Fibroblast of skin of back (primary cell): ENCODE measurements at places on chromosomes 1 and 21.

DNA sequence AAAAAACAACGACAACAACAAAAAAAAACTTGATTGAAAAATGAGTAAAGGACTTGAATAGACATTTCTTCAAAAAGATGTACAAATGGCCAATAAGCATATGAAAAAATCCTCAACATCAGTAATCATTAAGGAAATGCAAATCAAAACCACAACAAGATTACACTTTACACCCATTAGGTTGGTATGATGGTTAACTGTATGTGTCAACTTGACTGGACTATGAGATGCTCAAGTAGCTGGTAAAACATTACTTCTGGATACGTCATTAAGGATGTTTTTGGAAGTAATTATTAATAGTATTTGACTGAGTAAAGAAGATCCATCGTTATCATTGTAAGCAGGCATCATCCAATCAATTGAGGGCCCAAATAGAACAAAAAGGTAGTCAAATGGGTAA is 34.9 kb upstream of the LYPLAL1 start:
- no peak for DNase-seq

DNA sequence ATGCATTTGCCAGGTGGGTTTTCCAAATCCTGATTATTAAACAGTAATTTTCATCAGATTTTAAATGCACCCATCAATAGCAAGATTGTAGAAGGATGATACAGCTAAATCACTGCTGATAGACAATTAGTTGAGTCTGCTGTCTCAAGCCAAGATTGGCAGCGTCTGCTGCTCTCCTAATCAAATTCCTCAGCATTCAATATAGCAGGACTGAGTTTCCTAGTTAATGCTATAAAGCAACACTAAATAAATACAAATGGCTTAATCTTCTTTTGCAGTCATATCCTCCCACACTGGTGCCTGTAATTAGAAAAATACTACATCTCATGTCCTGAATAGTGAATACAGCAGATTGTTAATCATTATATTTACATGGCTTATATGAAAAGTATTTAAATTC is 1028.8 kb downstream of the ADGRL2 start:
- no peak for DNase-seq

DNA sequence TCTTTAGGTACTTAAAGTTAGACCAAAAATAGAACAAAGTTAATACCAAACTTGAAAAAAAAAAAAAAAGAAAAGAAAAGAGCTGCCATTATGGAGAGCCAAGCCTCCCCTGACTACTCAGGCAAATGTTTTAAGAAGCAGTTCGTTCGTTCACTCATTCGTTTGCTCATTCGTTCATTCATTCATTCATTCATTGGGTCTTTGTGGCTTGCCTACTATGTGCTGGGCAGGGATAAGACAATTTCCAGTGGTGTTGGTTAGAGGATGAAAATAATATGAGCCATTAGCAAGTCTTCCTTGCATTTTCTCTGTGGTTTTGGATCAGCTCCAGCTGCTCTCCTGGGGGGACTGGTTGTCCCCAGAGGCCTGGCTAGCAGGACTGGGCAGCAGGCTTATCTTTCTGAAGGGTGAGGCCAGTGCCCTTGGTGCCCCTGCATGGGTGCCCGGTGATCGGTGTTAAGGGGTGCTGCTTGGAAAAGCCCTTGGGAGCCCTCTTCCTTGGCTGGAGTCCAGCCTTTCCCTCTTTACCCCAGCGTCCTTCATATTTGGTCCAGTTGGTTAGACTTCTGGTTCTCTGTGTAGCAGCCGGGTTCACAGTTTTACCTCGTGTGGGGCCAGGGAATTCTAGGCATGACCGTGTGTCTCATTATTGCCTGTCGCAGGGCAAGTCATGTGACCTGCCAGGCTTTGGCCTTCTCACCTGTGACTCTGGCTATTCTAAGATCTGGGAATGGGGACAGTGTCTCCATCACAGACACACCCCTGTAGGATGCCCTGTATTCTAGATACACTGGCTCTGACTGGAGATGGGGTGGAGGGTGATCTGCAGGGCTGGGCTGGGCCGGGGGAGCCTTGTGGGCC is 32.8 kb downstream of the LHX4 start:
- DNase-seq, result peak; percentile 50

- DNase-seq, result peak; percentile 87
These were observed 65.2 kb upstream of the TARBP1 start for GRCh38 chr1:234544087-234544579.

DNA sequence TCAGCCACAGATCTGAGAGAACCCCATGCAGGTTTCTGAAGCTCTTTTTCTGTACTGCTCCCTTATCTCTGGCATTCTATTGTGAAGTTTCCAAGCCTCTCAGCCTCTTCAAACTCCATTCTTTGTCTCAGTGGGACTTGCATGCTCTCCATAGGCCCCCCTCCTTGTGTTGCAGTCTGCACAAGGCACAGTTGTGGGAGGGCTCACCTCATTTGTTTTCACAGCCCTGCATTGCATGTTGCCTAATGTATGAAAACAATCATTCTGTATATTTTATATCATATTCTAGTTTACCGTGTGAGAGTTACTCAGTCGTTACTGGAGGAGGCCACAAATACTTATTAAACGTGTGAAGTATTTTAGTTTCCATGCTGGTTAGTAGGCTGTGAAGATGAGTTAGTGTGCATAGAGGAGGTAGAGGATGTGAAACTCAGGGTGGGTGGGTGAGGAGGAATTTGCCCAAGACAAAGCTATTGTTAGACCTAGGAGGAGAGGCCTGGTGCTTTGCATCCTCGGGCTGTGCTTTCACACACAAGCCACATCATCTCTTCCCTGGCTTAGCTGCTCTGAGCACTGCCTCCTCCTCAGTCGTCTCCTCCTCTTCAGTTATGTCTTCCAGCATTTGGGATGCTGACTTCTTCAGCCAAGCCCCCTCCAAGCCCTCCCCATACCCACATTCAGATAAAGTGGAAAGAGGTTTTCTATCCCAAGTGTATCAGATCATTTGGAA is 7.8 kb upstream of the CHI3L2 start:
- DNase-seq, result no peak

DNA sequence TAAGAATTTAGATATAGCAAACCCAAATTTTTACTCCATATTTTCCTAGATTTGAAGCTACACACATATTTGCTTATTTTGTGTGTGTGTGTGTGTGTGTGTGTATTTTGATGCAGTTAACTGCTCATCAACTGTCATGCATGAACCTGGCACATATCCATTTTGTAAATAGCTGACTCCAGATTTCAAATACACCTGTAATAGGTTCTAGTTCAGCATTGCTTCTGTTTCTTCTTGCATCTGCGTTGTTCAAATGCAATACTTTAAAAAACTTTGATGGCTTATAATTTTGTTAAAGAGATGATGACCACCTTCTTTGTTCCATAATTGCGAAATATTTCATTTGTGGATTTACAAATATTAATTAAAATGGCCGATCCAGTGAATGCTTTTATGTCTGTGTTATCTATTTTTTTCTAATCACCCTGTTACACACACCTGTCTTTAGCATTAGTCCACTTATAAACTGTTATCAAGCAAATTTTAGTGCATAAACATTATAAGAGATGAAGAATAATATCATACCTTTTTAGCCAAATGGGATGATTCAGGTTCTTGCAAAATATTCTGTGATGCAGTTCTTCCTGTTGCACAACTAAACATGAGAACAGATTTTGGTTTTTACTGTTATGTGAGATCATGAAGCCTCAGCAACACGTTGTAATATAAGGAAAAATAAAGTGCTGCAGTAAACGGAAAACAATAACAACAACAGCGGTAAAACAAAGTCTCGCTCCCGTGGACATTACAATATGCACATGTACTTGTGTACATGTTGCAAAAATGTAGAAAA is 12.7 kb upstream of the S100A11 start:
- no peak for DNase-seq
